ENCODE measurements at places on chromosomes 3 and 15.

- no peak for DNase-seq
Measured at GRCh38 chr3:100179692-100180349, 65.5 kb upstream of the FILIP1L start.

- no peak for DNase-seq
Measured at GRCh38 chr3:13475871-13476590, 4.1 kb upstream of the HDAC11 start.

DNA sequence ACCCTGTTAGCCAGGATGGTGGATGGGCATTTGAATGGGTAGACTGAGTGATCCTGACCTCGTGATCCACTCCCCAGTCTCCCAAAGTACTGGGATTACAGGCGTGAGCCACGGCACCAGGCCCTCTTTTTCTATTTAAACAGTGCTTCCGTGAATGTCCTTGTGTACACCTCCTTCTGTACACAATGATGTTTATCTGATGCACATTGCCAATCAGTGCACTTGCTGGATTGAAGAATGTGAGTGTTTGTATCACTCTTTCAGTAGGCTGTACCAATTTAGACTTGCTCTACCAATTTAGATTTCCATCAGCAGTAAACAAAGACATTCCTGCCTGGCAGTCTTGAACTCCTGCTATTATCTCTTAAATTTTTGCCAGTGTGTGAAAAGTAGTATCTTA is 8.9 kb upstream of the ZNF619 start:
- DNase-seq = no peak

DNA sequence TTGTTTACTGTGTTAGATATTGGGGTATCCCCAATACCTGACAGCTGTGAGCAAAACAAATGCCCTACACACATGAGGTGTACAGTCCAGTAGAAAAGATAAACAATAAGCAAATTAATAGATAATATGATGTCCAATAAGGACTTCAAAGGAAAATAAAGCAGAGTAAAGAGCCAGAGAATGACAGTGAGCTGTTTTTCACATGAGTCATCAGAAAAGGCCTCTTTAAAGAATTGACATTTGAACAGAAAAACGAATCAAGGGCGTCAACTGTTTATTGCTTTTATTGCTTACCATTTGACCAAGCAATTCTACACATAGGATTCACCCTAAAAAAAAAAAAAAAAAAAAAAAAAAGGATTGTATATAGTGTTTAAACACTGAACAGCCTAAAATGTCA is 96.6 kb upstream of the FLNB start:
- no peak for DNase-seq

DNA sequence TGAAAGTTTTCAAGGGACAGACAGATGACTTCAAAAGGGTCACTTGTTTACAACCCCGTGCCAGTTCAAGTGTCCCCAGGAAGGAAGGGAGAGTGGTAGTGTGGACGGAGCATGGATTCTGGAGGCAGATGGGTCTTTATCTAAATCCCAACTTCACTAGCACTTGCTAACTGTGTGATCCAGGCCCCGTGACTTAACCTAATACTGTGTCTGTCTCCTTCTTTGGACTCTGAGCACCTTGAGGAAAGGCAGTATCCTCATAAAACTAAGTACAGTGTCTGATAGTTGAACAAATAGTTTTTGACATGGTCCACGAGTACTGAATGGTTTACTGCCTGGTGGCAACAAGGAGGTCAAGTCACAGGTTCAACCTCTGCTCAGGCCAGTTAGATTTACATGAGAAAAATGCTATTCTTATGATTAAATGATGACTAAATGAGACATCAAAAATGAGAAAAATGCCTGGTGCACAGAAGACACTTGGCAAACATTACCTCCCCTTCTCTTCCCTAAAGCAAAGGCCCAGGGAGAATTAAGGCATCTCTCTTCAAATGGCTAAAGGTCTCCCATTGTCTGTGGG is 48.9 kb downstream of the ABCC5 start:
- no peak for DNase-seq

DNA sequence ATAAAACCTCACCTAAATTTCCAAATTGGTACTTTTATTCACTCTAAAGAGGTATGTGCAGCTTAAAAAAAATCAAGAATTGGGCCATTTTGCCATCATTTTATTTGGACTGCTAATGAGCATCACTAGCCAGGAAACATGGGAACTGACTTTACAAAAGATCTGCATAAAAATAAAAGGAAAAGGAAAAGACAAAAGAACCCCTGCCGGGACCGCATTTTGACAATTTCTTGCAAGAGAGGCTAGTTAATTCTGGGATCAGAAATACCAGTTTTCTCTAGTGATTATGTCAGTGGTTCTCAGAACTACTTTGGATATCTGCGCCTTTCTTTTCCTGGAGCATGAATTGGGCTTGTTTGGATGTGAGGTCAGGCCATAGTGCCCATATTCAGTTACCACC is 289.2 kb downstream of the CHST2 start:
- DNase-seq = no peak

DNA sequence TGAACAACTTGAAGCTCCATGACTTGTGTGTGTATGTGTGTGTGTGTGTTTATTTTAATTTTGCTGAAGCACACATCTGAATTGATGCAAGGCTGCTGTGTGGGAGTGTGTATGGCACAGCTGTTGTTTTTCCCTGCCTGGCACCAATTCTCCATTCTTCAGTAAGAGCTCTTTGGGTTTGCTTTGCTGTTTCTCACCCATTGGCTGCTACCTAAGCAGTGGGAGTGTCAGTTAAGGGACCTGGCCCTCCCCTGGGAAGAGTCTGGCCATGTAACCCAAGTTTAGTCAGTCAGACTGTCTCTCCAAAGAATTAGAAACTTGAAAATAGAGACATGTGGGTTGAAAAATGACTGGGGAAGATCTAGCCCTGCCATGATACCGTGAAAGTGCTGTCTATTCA is 126.2 kb upstream of the SYNPR start:
- no peak for DNase-seq

DNA sequence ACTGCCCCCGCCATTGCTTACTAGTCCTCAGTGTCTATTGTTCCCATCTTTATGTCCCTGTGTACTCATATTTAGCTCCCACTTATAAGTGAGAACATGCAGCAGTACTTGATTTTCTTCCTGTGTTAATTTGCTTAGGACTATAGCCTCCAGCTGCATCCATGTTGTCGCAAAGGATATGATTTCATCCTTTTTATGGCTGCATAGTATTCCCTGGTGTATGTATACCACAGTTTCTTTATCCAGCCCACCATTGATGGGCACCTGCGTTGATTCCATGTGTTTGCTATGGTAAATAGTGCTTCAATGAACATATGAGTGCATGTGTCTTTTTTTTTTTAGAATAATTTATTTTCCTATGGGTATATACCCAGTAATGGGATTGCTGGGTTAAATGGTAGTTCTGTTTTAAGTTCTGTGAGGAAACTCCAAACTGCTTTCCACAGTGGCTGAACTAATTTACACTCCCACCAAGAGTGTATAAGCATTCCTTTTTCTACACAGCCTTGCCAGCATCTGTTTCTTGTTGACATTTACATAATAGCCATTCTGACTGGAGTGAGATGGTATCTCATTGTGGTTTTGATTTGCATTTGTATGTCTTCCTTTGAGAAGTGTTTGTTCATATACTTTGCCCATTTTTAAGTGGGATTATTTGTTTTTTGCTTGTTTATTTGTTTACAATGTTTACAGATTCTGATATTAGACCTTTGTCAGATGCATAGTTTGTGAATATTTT is 53.7 kb downstream of the GALK2 start:
- DNase-seq = no peak

- DNase-seq = no peak
Measured at GRCh38 chr3:30145281-30145680, 461.1 kb upstream of the TGFBR2 start.

DNA sequence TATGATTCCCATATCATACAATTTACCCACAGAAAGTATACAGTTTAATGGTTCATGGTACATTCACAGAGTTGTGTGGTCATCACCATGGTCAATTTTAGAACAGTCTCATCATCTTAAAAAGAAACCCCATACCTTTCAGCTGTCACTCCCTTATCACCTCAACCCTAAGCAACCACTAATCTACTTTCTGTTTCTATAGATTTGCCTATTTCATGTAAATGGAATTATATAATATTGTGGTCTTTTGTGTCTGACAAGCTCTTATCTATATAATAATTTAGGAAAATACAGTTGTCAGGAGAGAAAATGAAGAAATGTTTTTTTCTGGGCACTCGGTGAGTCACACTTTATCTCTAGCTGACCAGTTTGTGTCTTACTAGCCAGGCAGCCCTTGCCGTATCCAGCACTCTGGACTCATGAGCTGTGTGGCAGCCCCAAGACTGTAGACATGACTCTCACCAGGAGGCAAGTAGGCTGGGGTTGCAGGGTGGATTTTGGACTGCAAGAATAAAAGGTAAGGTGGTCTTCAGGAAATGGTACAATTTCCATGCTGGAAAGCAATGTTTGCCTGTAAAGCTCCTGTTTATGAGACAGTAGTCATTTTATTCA is 234.6 kb downstream of the THRB start:
- DNase-seq = no peak

GRCh38 chr3:109631897-109632296 is 294.6 kb upstream of the DPPA4 start:
- no peak for DNase-seq
